ENCODE measurements at places on chromosomes 2 and 18.
A peak's percentile ranks its signal among the peaks of the same experiment; 100 is the strongest.

GRCh38 chr18:62512996-62513395, 9.8 kb upstream of the ZCCHC2 start:
- no peak for DNase-seq

DNA sequence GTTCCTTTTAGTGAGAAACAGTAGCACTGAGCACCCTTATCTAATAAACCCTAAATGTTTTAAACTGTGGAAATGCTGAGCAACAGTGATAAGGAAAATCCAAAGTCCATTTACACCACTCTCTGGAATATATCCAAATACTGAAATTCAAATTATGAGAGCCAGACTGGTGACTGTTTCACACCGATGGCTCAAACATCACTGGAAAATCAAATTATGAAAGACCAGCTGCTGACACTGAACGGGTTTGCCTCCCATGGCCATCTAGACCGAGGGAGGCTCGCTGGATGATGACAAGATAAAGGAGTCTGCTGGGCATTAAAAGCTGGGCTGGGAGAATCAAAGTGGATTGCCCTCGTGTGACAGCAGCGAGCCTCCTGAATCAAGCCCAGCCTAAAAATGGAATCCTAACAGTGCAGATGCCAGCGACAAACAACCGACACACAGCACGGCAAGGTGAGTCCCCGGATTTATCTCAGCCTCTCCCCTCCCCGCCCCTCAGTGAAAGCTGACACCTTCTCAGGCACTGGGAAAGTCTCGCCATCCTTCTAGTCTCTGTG, 30.3 kb downstream of the SERPINE2 start:
- DNase-seq: peak; percentile 80

GRCh38 chr2:177038787-177039484, 173.7 kb upstream of the HNRNPA3 start:
- no peak for DNase-seq

DNA sequence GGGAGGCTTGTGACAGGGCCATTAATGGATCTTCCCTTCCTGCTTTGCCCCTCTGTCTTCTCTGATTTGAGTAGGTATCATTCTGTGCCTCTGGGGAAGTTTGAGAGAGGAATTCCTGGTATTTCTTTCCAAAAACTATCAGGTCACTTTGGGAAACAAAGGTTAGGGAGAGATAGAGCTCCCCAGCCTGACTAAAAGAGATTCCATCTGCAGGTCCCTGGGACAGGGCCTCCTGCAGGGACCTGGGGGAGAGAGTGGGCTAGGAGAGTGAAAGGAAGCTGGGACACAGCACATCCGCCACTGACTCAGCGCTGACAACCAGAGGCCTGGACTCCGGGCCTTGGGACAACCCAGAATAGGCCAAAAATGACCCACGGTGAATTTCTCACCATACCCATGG, 6.4 kb downstream of the GALNT14 start:
- DNase-seq: no peak

GRCh38 chr18:267380-267687, 513 bp downstream of the THOC1 start:
- no peak for DNase-seq

DNA sequence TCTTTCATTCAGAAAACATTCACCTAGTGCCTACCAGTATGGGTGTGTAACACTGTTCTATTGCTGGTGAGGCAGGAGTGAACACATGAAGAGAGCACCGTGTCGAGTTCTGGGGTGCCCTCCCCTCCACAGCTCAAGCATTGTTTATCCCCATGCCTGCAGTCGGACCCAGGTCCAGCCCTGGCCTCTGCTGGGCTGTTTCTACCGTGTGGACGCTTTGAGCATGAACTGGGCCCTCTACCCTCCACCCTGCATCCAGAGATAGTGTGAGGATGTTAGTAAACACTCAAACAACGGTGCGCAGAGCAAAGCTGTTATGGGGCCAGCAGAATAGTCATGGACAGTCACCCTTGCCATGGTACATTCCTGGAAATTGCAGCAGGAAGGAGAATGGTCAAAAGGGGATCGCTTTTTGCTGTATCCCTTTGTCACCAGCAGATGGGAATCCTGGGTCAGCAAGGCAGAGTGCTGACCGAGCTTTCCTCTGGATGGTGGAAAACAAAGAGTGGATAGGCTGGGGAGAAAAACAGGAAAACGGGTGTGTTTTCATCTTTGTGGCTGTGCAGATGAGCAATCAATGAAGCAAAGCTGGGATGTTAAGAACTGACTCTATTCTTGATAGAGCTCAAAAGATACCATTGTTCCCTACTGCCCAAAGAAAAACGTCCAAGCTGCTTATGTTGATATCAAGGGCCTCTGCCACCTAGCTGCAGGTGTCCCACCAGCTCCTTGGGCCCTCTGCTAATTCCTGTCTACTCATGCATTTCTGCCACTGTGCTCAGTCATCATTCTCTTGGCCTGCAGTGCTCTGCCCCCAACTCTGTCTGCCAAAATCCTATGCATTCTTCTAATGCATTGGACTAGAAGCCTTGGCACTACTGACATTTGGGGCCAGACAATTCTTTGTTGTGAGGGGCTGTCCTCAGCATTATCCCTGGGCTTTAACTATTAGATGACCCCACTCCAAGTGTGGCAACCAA, 38.7 kb downstream of the REEP1 start:
- DNase-seq: peak; percentile 72
